ENCODE measurements at places on chromosomes 3 and 15.

DNA sequence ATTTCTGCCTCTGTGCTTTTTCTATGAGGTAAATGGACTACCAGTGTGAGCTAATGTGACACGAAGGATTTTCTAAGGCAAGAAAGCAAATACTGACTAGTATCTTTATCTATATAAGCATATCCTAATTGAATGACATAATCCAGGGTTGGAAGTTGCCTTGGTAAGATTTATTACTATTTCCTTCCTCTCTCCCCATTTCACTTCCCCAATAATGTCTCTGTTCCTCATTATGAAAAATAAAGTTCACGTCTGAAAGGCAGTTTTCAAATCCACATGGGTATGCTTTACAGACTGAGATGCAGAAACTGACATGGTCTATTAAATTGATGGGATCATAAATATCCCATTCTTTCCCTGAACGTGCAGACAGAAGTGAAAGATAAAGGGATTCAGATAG lies 86.0 kb downstream of the DTWD1 start:
- no peak for DNase-seq

- peak; percentile 15 for DNase-seq
These were observed 217.1 kb upstream of the TPRG1 start for GRCh38 chr3:188954590-188955208.

- DNase-seq = no peak
These were observed 66.8 kb upstream of the C2CD4B start for GRCh38 chr15:62231856-62232255.

- DNase-seq = no peak
These were observed 30.5 kb downstream of the SLC7A14 start for GRCh38 chr3:170555329-170555728.

- DNase-seq = no peak
These were observed 120.3 kb upstream of the GOLGA8J start for GRCh38 chr15:29962407-29962806.

DNA sequence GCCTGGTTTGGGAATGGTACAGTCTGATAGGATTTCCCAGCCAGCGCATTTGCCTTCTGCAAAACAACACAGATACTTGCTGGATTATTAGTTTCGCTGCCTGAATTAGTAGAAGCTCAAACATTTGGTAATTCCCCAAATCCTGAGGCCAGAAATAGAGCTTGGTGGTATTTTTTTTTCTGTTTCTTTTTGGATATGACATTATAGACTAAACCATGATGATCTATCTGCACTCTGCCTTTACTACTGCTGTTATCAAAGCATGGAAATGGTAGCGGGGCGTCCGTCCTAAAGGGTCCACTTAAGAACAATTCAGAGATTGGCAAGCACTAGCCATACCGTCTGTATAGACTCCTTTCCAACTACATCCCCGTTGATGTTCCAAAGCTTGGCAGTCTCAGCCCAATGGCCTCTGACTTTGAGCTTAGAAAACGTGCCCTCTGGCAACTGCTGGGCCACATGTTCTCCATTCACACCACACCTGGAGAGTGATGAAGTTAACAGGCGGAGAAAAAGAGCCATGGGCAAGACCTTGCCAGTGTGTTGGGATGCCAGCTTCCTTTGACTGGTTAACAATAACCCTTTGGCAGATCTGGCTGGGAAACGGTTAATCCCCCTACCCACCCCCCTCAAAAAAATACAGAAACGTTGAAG lies 241.0 kb upstream of the NR2F2 start:
- DNase-seq = no peak

DNA sequence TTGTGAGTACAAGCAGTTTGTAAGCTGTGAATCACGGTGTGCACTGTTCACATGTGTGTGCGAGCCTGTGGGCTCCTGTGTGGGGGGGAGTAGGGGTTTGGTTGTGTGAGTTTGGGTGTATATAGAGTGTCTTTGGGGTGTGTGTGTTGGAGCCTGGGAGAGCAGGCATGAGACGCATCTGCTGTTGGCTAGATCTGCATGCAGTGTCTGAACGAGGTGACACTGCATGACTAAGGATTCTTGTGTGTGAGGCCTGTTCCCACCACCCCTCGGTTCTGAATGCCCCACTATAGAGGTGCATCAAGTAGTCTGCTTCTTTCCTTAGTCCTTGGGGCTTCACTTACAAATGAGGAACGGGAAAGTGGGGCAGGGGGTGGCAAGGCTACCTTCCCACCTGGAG lies 68.4 kb downstream of the MAGEF1 start:
- no peak for DNase-seq

- DNase-seq = no peak
These were observed 115.2 kb upstream of the TLE3 start for GRCh38 chr15:70212963-70213315.

DNA sequence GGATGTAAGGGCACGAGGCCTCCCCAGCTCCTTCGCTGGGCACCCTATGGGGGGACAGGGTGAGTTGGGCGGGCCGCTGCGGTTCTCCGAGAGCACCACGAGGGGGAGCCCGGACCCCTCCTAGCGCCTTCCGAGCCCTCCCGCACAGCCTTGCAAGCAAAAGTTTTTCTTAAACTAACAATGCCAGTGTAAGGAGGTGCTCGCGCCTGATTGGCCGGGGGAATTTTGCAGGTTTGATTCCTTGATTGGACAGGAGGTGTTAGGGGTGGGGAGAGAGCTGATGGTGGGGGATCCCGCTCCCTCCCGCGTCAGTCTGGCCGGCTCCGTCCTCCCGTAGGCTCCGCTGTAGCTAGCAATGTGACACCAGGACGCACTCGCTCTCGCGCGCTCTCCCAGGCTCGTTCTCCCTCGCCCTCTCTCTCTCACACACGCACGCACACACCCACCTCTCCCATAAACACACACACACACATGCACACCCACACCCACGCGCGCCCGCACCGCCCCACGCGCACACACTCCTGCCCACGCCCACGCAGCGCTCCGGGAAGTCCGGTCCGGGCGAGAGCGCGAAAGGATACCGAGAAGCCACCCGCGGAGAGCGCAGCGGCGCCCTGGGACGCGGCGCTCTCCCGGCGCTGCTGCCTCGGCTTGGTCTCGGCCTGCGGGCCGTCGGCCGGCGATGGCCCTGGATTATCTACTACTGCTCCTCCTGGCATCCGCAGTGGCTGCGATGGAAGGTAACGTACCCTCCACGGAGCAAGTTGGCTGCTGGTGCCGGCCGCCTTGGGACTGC lies at the start of gene EPHB1:
EPHB1 (plus strand) TSS at position 311 of the 796 bp plus-strand sequence.
- DNase-seq = peak; percentile 93

DNA sequence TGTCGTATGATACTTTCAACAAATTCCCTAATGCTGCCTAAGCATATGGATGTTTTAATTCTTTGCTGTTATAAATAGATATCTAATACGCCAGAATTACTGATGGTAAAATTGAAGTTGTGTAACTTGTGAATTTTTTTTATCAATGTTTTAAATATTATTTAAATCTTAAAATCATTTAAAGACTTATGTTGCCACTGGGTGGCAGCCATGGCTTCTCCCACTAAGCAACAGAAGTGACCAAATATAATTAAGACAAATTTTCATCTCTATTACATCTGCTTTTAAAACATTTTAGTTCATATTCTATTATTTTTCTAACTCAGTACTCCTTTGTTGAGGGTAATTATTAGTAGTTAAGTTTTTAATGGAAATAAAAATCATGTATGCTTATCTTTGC lies 8.1 kb upstream of the IL20RB start:
- no peak for DNase-seq

GRCh38 chr15:76190751-76191538 lies 120.3 kb downstream of the ETFA start:
- DNase-seq = peak; percentile 87
